Tibial nerve (tissue), 4 donors: ENCODE measurements at places on chromosomes 16 and 17. TPM values are rescaled to one million over a fixed set of nuclear protein-coding genes. Genes with fewer than 3 reads are reported as not detected.

TMIGD1 gene
- not detected for total RNA-seq

SSTR5 gene
- not detected for total RNA-seq

GRCh38 chr16:75627851-75628250 lies 4.8 kb upstream of the ADAT1 start:
- DNase-seq: no peak

DNA sequence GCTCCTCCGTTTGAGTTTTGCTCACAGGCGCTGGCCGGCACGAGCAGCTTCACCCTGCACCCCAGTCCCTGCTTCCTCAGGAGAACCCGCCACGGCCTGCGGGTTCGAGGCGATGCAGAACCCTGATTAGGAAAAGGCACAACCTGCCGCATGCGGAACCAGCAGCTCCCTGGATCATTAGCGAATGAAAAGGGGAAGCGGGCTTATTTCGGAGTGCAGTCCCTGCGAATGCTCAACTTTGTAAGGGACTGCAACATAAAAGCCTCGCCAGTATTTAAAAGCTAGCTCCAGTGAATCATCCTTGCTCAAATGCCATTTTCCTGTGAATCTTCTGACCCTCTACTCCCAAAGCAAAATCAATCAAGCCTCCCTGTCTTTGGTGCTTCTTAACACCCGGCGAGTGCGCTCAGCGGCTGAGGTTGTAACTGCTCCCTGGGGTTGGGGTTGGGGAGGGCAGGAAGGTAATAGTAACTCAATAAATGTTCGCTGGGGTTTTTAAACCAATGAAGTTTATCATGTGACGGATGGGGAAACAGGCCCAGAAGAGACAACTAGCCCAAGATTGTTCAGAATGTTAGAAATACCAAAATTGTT lies 678 bp upstream of the AKAP10 start:
- no peak for DNase-seq

CDC6 gene
- 1.8 TPM for total RNA-seq

CCL15 gene
- not detected for total RNA-seq

GRCh38 chr17:1182811-1183170 lies 3.0 kb upstream of the ABR start:
- no peak for DNase-seq

GRCh38 chr17:376936-377863 lies 24.6 kb upstream of the RPH3AL start:
- peak; percentile 59 for DNase-seq

DNA sequence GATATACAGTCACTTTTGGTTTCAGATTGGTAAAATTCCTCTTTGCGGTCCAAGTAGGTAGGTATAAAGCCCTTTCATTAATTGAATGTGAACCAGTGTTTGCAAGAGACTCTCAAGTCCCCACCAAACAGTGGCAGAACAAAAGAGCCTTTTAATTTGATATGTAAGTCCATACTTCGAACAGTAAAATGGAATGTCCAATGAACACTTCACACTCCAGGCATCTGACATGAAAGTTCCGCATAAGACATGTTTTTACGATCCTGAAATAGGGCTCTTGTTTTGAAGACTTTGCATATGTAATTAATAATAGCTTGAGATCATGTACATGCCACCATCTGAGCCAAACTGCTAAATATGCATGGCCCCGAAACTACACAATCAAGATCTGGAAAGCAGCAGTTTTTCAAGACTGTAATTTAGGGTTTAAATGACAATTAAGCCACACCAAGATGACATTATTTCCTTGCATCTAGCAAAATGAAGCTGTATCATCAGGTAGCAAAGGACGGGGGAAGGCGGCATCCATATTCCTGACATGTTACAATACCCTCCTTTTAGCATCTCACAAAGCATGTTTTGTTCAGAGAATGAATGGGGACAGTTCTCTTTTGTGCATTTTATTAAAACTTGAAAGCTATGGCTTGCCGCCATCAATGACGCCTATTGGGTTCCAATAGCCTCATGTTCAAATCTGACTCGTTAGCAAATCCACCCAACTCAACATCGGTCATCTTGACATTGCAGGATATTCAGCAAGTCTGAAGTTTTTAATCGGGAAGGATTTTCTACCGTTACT lies 39.4 kb downstream of the LITAF start:
- no peak for DNase-seq

GRCh38 chr16:86142801-86143236 lies 243.9 kb downstream of the IRF8 start:
- no peak for DNase-seq

KRT9 gene
- not detected for total RNA-seq

DNA sequence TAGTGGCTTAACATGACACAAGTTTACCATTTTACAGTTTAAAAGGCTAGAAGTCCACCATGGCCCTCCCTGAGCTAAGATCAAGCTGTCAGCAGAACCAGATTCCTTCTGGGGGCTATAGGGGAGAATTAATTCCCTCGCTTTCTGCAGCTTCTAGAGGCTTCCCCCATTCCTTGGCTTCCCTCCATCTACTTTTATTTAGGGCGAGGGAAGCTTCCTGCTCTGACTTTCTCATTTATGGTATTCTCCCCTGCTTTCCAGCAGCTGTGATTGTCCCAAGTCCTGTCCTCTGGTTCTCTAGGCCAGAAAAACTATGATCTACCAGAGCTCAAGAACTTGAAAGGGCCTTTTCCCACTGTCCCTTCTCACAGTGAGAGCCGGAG lies 4.3 kb downstream of the CETP start:
- no peak for DNase-seq

- DNase-seq: no peak
These were observed 290.4 kb downstream of the MAP2K6 start for GRCh38 chr17:69704935-69705334.

DNA sequence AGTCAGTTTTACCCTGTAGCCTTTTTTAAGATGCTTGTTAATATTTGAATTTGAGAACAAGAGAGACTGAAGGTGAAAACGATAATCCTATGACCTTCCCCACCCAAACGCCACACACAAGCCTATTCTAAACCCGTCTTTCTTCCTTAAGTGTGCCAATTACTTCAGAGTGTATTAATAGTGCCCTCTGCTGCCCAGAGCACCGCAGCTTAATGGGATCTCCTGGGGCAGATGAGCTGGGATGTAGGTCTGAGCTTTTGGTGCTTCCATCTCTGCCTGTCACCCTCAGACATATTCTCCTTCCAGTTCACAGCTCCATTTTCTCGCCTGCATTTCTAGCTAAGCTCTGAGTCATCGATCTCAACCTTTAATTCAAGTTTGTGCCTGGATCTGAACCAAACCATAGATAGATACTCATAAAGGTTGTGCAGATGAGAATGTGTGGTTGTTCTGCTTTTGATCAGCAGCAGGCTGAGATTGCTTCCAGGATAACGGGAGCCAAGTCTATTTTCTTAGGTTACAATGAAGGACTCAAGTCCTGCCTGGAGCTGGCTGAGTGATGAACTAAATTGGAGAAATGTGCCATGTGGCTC lies 46.4 kb upstream of the CDH13 start:
- DNase-seq: no peak

DNA sequence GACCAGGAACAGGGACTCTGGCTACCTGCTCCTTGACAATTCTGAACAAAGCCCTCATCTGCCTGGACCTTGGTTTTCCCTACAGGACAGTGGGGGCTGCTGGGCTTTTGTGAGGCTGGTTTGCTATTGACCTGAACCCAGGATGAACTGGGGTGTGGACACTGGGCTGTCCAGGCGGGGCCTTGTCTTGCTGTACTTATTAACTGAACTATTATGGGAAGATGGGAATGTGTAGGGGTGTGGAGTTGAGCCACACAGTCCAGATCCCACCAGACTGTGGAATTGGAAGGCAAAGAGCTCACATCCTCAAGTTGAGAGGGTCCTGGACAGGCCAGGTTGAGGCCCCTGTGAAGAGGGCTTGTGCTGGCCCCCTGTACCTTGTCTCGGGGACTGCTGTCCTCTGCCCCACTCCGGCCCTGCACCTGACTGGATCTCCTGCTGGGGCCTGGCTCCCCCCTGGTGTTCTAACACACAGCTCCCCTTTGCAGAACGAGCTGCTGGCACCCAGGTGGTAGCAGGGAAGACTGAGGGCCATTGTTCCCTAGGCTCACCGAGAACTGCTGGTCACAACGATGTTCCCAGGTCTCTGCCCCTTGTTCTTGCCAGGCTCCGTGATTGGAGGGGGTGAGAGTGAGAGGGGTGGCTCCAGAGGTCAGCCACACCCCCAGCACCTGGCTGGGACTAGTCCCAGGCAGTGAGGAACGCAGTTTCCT lies 51.8 kb upstream of the CDC42EP4 start:
- no peak for DNase-seq
